ENCODE measurements at places on chromosomes 1 and 21.

- peak; percentile 0 for DNase-seq
Measured at GRCh38 chr21:42846221-42846620, 33.1 kb downstream of the WDR4 start.

DNA sequence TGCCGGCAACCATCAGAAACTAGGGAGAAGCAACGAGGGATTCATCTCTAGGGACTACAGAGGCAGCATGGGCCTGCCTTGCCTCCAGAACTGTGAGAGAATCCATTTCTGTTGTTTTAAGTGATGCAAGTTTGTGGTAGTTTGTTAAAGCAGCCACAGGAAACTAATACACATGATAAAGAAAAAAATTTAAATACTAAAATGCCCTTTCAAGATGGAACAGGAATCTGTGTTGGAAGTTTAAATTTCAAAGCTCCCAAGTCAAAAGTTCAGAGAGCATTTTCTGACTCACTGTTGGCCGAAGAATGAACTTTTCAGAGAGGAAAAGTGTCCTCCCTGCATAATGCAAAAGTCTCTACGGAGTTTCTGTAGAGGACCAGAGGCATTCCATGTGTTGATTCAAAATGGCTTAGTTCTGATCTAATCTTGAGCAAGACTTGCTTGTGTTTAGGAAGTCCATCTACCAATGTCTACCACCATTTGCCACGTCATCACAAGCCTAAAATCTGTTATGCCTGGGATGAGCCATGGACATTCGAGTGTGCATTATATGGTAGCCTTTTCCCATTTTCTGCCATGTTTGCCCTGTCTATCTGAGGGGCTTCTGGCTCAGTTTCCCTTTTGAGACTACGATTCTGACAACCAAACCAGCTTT, 22.4 kb upstream of the ARHGAP29 start:
- no peak for DNase-seq

DNA sequence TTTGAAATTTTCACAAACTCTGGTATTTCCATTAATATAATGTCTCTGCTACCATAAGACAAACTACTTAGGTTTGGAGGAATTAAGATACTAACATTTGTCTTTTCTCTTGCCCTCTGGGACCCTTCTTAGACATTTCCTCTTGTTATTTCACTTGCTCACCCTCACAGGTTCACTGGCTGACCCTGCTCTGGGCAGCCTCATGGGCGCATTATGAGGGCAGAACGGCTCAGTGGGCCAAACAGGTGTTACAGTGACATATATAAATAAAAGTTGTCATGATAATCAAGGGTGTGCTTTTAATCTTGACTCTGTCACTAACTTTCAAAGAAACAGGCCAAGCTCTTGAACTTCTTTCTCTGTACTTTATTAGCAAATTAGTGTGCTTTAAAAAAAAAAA, 46.5 kb downstream of the ZNHIT6 start:
- no peak for DNase-seq

- no peak for DNase-seq
Measured at GRCh38 chr1:99820546-99820945, 29.6 kb upstream of the AGL start.

DNA sequence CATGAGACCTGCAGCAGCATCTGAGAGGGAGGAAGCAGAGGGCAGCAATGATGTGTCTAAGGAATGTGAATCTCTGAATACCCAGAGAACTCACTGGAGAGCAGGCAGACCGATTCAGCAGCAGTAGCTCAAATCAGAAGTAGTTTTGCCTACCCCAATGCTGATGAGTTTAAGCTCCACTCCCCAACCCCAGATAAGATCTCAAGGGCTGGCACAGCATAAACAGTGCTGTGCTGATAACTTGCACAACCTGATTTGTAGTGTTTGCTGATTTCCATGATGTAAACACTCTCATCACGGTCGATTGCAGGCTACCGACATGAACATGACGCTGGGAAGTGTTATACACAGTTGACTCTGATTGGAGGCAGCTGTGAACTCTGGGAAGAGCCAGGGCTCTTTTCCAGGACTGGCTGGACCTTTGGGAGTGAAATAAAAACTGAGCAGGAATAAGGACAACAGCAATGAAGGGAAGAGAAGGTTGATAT, 11.2 kb upstream of the HMGCS2 start:
- DNase-seq, result no peak

- DNase-seq, result no peak
Measured at GRCh38 chr1:54972436-54972835, 8.0 kb upstream of the TMEM61 start.

DNA sequence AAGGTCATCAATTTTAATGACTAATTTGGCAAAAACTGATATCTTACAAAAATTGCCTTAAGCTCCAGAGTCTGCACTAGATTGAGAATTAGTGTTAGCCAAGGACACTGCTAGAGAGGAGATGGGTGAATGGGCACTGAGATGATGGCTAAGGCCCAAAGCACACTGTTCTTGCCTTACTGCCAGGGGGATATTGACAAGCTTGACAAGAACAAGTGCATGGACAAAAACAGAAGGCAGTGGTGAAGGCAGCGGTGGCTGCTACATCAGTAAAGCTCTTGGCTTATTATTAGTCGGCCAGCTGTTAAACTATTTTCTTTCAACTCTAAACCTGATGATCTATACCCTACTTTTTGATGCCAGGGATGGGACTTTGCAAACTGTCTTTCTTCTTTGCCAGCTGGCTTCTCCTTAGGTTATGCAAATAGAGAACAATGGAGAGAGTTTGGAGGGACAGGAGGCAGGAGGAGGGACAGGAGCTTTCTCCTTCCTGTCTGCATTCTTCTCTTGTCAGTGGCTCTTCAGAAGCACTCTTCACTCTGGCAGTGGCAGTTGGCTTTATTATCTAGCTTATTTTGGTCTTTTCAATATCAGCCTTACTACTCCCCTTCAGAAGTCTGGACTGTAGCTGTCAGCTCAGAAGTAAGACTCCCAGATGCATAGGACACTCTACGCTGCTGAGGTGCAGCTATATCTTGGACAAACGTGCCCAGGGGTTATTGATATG, 853.5 kb upstream of the TMPRSS15 start:
- no peak for DNase-seq

DNA sequence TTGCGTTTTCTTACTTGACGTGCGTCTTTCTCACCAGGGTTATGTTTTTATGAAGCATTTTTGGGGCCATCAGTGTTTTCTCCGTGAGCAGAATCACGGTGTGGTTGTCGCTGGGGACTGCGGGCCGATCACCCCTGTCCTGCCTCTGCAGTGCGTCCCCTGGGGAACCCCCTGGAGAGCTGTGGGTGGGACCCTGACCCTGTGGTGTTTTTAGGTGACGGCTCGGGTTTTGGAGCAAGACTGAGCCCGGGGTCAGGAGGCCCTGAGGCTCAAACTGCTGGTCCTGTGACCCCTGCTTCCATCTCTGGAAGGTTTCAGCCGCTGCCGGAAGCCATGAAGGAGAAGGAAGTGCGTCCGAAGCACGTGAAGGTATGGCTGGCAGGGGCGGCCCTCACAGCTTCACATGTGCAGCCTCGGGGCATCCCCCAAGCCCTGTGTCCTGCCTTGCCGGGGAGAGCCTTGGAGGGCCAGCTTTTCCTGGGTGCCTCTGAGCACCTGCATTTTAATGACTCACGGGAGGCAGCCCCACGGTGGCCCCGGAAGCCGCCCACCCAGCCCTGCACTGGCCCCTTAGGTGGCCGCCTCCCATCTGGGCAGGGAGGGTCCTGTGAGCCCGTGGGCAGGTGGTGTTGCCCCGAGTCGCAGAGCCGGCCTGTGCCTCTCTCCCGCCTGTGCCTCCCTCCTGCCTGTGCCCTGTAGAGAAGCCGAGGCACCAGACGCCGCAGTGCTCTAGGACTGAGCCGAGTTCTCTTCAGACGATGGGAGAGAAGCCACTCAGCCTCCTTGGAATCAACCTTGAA, 36.7 kb upstream of the DIP2A start:
- DNase-seq, result no peak

DNA sequence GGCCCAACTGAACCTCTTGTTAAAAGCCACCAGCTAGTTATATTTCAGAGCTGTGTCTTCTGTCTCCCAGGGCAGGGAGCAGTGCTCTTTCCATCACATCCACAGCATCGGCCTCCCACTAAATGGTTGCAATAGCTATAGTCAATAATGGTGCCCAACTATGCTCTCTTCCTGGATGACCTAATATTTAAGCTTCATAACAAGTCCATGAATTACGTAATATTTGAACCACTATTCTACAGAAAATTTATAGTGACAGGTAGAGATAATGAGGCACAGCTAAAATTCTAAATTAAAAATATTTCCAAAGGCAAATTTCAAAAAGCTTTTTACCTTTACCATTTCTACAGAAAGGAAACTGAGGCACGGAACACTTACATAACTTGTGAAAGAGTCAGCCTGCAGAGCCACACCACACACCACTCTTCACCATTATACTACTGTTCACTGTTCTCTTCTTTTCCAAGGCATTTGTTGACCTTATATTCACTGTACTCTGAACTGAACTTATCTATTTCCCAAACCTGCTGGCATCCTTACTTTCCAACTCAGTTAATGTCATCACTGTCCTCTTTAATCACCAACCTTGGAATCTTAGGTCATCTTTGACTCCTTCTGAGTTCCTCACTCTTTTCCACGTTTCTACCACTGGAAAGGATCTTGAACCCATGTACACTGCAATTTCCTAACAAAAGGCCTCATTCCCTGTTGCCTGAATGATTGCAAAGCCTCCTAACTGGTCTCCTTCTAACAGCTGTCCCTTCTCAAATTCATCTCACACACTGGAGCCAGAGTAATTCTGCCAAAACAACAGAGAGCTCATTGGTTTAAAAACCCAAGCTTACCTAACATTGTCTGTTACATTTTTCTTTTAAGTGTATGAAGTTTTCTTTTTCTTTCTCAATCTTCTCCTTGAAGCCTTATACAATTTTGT, 85.5 kb downstream of the DDAH1 start:
- no peak for DNase-seq

DNA sequence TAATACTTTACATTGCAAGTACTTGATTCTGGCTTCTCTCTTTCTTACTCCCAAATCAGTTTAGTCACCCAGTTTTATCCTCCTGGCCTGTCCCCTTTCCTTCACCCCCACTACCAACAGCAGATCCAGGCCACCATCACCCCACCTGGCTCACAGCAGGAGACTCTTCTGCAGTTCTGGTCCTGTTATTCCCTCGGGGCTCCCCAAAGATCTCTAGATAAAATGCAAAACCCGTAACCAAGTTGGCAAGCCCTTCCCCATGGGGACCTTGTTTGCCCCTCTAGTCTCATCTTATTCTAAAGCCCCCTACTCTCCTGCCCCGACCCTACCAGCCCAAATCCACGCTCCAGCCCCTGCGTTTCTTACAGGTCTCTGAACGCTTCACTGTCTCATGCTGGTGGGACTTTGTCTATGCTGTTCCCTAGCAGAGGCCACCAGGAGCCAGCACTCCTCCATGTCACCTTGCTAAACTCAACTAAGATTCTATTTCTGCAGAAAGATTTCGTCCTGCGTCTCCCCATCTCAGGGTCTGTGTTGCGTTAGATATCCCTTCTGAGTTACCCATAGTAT, 4.0 kb downstream of the ABCG1 start:
- DNase-seq, result no peak

DNA sequence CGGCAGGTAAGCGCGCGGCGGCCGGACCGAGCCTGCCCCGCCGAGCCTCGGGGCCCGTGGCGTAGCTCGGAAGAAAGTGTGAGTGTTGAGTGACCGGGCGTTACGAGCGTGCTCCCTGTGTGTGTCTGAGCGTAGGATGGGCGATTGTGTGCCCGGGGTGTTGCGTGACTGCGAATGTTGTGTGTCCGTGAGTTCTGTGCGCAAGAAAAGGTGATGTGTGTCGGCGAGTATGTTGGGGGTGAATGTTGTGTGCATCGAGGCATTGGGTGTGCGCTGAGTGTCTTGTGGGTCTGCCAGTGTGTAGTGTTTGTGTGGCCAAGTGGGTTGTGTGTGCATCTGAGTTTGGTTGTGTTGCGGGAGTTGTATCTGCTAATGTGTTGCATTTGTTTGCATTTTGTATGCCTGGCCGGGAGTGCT, 398 bp downstream of the PTPRU start:
- no peak for DNase-seq

DNA sequence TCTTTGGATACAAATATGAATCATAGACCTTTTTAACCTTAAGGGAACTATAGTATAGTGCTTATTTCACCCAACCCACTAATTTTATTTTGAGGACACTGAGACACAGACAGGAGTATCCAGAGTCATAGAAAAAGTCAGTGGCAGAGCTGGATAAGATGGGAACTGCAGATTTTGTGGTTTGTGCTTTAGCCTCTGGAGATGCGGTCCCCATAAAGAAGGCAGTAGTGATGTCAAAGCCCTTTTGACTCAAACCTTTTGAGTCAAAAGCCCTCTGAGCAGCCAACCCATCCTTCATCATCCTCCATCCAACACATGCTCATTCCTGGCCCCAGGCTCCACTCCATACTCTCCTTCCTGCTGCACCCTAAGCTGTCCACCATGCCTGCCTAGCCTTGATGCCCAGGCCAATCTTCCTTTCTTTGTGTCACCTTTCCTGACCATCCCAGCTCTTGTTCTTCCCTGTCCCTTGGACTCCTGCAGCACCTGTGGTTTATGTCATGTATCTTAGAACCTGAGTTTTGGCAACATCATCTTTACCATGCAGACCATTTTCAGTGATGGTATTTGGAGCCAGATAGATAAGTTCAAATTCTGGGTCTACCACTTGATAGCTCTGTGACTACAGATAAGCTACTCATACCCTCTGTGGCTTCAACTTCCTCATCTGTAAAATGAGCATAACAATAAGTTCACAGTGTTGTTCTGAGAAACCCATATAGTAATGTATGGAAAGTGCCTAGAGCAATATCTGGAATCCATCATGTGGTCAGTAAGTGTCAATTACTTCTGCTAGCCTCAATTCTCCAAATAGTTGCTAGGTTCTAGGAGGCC, 20.1 kb downstream of the SLAMF1 start:
- DNase-seq, result no peak

DNA sequence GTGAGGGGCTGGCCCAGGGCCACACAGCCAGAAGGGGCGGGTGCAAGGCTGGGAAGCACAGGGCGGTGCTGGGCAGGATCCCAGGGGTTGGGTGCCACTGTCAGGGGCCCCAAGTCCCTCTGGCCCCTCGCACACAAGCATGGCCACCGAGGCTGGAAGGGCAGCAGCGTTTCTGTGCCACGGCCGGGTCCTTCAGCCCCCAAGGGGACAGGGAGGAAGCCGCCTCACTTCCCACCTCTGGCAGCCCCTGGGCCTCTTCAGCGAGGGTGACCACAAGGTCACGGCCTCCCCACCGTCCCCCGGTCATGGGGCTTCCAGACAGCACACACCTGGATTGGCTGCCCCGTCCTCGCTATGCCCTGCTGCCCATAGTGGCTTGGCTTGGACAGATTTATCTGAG, 77.1 kb upstream of the TTC34 start:
- no peak for DNase-seq

DNA sequence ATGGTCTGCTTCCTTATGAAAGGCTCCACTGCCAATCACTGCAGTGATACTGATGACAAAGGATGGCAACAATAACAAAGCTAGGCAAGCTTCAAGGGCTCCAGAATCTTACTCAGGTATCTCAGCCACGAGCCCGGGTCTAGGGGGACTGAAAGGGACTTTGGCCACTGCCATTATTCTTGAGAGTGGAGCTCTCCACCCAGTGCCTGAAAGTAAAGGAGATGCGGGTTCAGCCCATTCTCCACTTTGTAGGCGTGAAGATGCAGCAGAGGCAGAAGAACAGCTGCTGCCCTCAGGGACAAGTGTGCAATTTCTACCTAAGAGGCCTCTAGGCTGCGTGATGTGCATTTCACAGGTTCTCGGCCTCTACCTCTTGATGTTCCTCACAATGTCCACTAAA, 31.4 kb upstream of the SLAMF9 start:
- no peak for DNase-seq

All from 8988T (cell line).